ENCODE measurements at places on chromosomes 1 and 21.

DNA sequence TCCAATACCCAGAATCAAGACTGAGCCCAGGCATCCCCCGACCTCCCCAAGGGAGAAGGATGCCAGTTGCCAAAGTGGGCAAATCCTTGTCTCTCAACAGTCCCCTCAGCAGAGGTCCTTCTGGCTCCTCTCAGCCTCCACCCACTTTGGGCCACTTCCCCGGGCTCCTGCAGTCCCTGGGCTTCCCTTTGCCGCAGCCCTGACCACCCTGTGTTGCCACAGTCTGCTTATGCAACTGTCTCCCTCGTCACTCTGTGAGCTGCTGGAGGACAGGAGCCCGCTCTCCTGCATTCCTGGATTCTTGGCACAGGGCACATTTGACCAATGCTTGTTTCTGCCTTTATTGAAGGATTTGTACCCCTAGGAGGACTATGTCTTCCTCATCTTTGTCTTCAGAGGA, 2.9 kb upstream of the LRP8 start:
- peak; percentile 54 for DNase-seq

DNA sequence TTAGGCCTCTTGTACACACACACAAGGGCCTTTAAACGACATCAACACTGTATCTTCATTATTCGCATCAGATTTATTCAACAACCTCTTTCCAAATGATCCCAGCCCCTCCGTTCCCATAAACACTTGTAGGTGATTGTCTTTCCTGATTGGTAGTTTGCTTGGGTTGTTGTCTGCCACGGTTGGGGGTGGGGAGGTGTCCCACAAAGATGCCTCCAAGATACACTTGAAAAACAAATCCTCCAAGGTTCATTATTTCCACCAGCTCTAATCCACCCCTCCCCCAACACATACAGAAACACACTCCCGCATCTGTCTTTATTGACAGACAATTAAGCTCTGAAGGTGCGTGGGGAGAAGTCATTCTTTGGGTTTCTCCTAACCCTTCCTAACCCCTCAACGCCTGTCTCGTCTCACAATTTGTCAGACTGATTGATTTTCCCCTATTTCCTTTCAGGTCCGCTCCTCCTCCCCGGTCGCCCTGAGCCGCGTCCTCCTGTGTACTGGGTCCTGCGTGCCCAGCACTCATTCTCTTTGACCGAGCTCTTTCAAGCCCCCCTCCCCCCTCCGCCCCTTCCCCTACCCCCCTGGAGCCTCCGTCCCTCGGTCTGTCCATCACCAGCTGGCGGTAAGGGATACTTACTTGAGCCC, 1.4 kb downstream of the WDR26 start:
- DNase-seq = no peak

- peak; percentile 59 for DNase-seq
These were observed 312 bp downstream of the KIAA2013 start for GRCh38 chr1:11925938-11926292.

DNA sequence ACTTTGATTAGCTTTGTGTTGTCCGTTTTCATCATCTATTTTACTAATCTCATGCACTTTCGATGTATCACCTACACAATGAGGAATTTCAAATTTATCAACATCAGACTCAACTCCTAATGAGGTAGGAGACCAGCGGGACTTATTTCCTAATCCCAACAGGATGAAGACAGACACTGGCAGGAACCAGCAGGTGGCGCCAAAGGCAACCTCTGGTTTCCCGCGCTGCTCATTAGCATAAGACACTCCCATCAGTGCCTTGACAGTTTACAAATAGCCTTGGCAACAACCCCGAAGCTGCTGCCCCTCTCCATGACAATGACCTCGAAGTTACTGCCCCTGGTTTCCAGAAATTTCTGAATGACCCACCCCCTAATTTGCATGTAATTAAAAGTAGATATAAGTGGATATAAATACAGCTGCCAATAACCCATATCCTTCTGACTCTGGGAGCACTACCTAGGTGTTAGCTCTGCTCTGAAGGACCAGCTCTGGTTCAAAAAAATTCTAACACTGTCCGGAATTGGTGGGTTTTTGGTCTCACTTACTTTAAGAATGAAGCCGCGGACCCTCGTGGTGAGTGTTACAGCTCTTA, 974.8 kb downstream of the ADGRL2 start:
- peak; percentile 76 for DNase-seq

GRCh38 chr1:159132271-159132881, 39.0 kb upstream of the CADM3 start:
- DNase-seq = peak; percentile 87

GRCh38 chr1:159895286-159895685, 4.7 kb downstream of the CFAP45 start:
- no peak for DNase-seq

DNA sequence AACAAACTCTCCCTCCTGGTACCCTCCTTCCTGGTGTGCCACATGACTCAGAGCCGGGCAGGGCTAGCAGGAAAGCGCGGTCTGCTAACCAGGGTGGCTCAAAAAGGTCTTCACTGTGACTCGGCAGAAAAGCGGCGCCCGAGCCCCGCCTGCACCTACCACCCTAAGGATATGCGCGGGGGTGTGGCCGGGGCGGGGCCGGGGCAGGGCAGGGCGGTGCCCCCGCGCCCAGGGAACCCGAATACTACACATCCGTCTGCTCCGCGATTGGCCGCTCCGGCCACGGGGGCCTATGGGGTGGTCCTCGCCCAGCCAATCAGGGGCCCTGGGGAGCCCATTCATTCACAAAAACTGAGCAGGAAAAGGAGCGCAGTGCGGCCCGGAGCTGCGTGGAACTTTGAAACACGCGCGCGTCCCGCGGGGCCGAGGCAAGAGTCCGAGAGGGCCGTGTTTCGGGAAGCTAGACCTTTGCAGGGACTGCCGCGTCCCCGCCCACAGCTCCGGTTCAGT, 1.7 kb downstream of the LRP8 start:
- peak; percentile 92 for DNase-seq

DNA sequence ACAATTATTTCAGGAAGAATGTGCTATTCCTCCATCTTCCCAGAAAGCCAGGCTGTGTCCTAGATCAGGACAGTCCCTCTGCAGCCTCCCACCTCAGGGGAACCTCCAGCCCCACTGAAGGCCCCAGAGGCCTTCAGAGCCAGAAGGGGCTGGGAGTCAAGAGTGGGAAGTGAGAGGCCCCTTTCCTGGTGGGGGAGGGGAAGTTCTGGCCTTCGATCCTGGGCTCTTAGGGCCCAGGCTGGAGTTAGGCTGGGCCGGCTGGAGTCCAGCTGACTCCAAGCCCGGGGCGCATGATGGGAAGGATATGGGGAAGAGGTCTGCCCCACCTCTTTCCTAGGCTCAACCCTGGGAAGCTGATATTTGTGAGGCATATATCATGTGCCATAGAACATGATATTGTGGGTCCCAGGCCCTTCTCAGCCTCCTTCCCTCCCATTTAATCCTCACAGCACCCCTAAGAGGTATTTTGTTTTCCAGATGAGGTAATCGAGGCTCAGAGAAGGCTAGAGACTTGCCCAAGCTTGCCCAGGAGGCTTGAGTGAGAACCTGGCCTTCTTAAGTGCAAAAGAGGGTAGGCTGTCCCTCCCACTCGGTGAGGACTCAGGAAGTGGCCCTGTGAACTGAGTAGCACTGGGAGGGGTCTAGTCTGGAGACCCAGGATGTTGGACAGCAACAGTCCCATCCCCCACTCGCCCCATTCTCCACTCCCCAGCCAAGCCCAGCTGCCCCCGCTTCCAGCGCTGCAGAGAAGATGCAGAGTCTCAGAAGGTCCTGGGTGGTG, 18.6 kb upstream of the HSPG2 start:
- no peak for DNase-seq

DNA sequence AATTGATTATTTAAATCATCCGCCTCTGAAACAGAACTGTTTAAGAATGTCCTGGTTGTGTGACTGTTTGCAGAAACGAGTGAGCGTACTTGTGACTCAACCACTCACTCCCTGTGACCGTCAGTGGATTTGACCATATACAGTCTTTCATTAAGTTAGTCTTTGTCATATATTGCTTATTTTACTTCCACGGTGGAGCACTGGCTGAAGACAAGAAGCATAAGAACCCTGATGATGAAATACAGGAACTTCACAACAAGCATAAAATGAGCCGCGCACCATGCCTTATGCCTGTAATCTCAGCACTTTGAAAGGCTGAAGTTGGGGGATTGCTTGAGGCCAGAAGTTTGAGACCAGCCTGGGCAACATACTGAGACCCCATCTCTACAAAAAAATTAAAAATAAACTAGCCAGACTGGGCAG, 194.0 kb downstream of the TOMM20 start:
- no peak for DNase-seq
